AG10803 (cell line): ENCODE measurements at places on chromosomes 12 and 14.

- DNase-seq = peak; percentile 85
Measured at GRCh38 chr14:36238666-36239363, 62.3 kb upstream of the PTCSC3 start.

GRCh38 chr14:89767861-89768268 lies 186.7 kb downstream of the EFCAB11 start:
- peak; percentile 53 for DNase-seq

DNA sequence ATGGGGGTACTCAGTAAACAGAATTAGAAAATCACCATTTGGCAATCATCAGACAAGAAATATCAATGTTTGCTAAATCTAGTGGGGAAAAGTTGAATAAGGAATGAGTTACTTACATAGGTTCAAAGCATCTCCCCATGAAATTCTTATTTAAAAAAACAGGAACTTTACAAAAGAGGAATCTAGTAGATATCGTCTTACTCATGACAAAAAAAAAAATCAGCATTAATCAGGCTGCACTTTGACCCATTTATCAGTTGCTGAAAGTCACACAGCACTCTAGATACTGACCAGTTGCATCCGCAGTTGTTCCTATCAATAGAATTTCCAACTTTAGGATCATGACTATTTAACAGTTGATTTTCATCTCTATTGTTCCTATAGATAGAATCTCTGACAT lies 5.8 kb upstream of the DICER1 start:
- no peak for DNase-seq

DNA sequence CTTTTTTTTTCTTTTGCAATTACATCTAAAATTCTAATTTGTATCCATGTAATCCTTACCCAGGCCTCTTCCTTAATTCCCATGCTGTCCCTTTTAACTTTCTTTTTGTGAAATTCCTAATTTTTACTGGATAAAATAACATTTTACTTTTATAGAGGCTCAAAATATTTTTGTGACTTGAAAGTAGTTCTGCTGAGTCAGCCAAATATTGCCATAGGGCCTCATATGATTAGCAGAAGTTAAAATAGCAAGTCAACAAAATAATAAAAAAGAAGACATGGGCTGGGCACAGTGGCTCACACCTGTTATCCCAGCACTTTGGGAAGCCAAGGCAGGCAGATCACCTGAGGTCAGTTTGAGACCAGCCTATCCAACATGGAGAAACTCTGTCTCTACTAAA lies 2.0 kb downstream of the C3AR1 start:
- DNase-seq = no peak
